Astrocyte (in vitro differentiated cells and primary cell): ENCODE measurements at places on chromosomes 12 and 14. TPM values are rescaled to one million over a fixed set of nuclear protein-coding genes. Genes with fewer than 3 reads are reported as not detected.

Gene KRT85
- not detected in 2 replicates for total RNA-seq

Gene LHX5
- 0.25 TPM in 1 of 2 replicates, not detected in the other for total RNA-seq

Gene PTPN6
- total RNA-seq: 5.2 and 8.9 TPM in 2 replicates

Gene DPPA3
- total RNA-seq: not detected in 2 replicates

Gene KRT74
- total RNA-seq: not detected in 2 replicates

Gene KLHL33
- total RNA-seq: 0.07 TPM in 1 of 2 replicates, not detected in the other

DNA sequence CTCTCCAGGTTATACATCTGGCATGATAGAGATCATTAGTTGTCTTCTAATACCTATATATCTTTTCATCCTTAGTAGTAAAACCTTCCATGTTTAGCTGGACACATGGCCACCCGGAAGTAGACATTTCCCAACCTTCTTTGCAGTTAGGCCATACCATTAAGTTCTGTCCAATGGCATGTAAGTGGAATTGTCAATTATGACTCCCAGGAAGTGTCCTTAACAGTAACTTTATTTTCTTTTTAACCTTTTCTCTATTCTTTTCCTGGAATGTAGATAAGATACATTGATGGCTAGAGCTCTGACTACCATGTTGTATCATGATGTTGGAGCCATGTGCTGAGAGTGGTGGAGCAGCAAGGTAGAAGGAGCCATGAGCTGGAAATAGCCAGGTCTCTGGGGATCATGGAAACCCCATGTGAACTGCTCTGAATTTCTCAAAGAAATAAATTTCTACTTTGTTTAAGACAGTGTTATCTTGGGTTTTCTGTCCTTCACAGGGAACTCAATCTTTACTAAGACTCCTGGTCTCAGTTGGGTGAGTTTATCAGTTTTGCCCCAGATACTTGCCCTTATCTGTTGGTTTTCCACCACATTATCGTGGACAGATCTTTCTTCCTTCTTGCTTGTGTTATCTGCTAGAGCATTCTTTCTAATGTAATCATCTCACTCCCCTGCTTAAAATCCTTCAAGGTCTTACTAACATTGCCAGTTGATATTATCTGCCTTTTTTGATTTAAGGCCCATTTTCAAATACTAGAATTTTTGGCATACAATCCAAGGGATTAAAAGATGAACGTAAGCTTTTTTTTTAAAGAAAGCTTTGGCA lies 5.1 kb upstream of the LTA4H start:
- no peak overlapping the region for H3K4me3 ChIP-seq
- peak; percentile 35 for DNase-seq
- H3K36me3 ChIP-seq: no peaks in the 10 kb centered on the region
- H3K27me3 ChIP-seq: peaks cover 2% of the 10 kb centered on the region
- H3K27ac ChIP-seq: no peak overlapping the region

- no peaks in the 10 kb centered on the region for H3K27me3 ChIP-seq
- no peak overlapping the region for H3K27ac ChIP-seq
- no peak for DNase-seq
- no peaks in the 10 kb centered on the region for H3K4me1 ChIP-seq
Measured at GRCh38 chr12:82225871-82226270, 132.3 kb downstream of the CCDC59 start.

- DNase-seq: no peak
- no peak overlapping the region for H3K27ac ChIP-seq
- no peaks in the 10 kb centered on the region for H3K36me3 ChIP-seq
- no peaks in the 10 kb centered on the region for H3K4me1 ChIP-seq
- H3K4me3 ChIP-seq: no peak overlapping the region
Measured at GRCh38 chr14:76395161-76395560, 19.2 kb downstream of the ESRRB start.

- H3K27ac ChIP-seq: no peak overlapping the region
- H3K36me3 ChIP-seq: peaks cover 2% of the 10 kb centered on the region
- no peak overlapping the region for H3K4me3 ChIP-seq
- no peak for DNase-seq
- H3K4me1 ChIP-seq: no peaks in the 10 kb centered on the region
- no peaks in the 10 kb centered on the region for H3K27me3 ChIP-seq
Measured at GRCh38 chr12:68767191-68767590, 21.2 kb downstream of the SLC35E3 start.

GRCh38 chr12:114314403-114314802 lies 91.5 kb downstream of the TBX5 start:
- H3K27ac ChIP-seq: no peak overlapping the region
- no peak for DNase-seq
- peaks cover 12% of the 10 kb centered on the region for H3K4me1 ChIP-seq
- no peaks in the 10 kb centered on the region for H3K36me3 ChIP-seq
- no peaks in the 10 kb centered on the region for H3K27me3 ChIP-seq

- no peak for DNase-seq
- no peaks in the 10 kb centered on the region for H3K27me3 ChIP-seq
- no peaks in the 10 kb centered on the region for H3K36me3 ChIP-seq
- no peak overlapping the region for H3K4me3 ChIP-seq
Measured at GRCh38 chr12:64042911-64043310, 179.2 kb downstream of the KICS2 start.

GRCh38 chr12:30792648-30793499 lies 38.1 kb upstream of the CAPRIN2 start:
- no peaks in the 10 kb centered on the region for H3K27me3 ChIP-seq
- no peaks in the 10 kb centered on the region for H3K36me3 ChIP-seq
- H3K27ac ChIP-seq: peak overlapping the region; percentile 66
- no peak overlapping the region for H3K4me3 ChIP-seq
- H3K4me1 ChIP-seq: peaks cover 36% of the 10 kb centered on the region
